Kidney (tissue), 22 donors: ENCODE measurements at places on chromosomes 3 and 15.

DNA sequence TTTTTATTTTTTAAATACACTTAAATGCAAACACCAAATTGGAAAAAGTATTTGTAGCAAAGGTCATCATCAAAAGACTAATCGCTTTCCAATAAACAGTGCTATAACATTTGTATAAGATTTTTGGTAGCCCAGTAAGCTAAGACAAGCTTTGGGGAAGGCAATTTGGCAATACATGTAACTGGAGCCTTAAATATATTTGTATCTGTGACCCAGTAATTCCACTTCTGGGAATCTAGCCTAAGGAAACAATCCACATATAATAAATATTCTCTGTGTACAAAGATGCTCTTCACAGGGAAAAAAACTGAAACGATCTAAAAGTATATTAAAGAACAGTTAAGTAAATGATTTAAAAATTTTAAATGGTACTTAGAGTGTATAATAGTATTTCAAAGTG, 65.5 kb upstream of the TJP1 start:
- no peak for DNase-seq

DNA sequence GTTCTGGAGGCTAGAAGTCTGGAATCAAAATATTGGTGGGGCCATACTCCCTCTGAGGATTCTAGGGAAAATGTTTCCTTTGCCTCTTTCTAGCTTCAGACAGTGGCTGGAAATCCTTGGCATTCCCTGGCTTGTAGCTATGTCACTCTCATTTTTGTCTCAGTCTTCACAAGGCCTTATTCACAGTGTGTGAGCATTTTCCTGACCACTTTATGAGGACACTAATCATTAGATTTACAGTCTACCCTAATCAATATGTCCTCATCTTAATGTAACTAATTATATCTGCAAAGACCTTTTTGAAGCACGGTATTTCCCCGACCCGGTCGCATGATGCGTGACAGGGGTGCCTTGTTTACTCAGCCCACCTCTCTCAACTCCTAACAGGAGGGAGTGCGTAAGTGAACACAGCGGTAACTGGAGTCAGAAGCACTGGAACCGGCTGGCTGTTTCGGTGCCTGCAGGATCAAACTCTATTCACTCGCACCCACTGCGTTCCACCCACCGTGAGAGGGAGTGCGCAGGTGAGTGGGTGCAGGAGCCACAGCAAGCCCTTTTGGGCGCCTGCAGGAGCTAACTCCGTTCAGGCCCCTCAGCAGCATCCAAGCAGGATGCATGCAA, 155.0 kb downstream of the EPHA3 start:
- peak; percentile 39 for DNase-seq

DNA sequence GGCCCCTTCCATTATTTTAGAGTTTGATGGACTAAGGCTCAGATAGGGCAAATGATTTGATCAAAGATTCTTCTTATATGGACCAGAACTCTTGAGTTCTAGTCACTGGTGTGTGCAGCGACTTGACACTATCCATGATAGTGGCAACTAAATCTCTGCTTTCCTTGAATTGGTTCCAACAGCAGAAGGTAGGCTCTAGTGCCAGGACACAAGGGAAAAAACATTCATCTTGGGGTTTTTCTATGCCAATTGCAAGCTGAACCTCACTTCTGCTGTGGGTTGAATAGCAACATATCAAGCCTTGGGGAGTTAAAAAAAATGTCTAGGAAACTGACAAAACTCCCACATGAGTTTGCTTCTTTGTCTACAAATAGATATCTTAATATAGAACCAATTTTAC, 35.1 kb downstream of the CTXND1 start:
- DNase-seq, result no peak

DNA sequence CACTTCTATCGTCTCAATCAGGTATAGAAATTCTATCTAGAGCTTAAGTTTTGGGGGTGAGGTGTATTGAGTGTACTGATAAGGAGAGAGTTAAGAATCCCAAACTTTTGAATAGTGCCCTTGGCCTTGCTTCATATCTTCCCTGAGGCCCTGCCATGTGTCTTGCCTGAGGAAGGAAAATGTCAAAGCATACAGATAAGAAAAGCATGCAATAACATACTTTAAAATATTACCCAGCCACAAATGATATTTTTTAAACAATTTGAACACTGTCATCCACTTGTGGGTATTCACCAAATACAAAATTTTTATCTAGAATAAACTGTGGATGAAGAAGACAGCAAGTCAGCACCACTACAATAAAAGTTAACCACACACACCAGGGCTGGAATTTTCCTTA, 631.0 kb upstream of the ALCAM start:
- DNase-seq, result no peak

GRCh38 chr15:41465822-41466421, 27.8 kb upstream of the ITPKA start:
- no peak for DNase-seq

- peak; percentile 64 for DNase-seq
Observed at GRCh38 chr3:123658852-123659206, 74.0 kb upstream of the HACD2 start.

DNA sequence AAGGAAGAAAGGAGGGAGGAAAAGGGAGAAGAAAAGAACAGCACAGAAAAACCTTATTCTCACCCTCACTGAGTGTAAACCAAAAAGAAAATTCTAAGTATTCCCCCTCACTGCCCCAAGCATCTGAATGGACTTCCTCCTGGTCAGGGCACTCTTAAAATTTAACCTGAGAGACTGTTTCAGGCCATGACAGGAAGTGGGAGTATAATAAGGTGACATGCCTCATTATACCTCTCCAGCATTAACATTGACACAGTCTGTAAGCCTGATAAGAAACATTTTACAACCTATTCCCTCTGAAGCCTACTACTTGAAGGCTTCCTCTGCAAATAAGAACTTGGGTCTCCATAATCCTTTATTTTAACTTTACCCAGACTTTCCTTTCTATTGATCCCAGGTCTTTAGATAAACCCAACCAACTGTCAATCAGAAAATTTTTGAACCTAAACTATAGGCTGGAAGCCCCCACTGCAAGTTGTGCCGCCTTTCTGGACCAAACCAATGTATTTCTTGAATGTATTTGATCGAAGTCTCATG, 41.7 kb downstream of the SLCO2A1 start:
- DNase-seq, result no peak

GRCh38 chr3:14532691-14533456, 7.3 kb downstream of the GRIP2 start:
- no peak for DNase-seq

GRCh38 chr15:72118017-72118978, at the start of the genes MYO9A and SENP8:
Gene MYO9A, minus strand, starts transcription at chr15:72118150. Its CDS starts 71,587 bp downstream, at chr15:72046563.
Gene SENP8, plus strand, starts transcription at chr15:72118403. Its CDS starts 21,221 bp downstream, at chr15:72139624.
- DNase-seq, result peak; percentile 99

DNA sequence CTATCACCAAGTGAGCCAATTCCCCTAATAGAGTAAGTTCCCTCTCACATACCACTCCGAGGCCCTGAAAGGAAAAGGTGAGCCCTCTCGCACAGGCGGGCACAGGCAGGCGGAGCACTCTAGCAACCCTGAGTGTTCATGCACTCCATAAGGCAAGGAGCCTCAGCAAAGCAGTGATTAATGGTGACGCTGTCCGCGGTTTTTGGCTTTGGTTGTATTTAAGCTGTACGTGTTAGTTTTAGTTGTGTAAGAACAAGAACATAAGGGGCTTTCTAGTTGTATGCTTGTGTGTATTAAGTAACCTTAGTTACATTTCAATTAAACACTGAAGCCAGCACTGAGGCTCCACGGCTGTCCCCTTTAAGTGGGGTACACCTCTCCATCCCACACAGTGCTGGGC, 33.1 kb downstream of the KLHL25 start:
- peak; percentile 33 for DNase-seq

DNA sequence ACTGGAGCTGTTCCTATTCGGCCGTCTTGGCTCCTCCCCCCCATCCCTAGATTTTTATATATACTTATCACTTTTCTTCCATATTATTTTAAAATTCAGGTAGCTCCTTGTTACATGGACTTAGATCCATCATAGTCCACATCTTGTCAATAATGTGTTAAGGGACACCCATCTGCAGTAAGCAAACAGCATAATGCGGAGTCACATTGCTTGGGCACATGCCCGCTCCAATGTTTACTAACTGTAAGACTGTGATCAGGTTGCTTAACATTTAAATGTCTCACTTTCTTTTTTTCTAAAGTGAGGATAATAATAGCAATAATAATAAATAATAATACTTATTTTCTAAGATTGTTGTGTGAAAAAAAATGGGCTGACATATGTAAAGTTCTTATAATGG, 303.2 kb upstream of the SOX14 start:
- DNase-seq, result no peak

- no peak for DNase-seq
Observed at GRCh38 chr3:65094723-65095122, 406.9 kb upstream of the ADAMTS9 start.

DNA sequence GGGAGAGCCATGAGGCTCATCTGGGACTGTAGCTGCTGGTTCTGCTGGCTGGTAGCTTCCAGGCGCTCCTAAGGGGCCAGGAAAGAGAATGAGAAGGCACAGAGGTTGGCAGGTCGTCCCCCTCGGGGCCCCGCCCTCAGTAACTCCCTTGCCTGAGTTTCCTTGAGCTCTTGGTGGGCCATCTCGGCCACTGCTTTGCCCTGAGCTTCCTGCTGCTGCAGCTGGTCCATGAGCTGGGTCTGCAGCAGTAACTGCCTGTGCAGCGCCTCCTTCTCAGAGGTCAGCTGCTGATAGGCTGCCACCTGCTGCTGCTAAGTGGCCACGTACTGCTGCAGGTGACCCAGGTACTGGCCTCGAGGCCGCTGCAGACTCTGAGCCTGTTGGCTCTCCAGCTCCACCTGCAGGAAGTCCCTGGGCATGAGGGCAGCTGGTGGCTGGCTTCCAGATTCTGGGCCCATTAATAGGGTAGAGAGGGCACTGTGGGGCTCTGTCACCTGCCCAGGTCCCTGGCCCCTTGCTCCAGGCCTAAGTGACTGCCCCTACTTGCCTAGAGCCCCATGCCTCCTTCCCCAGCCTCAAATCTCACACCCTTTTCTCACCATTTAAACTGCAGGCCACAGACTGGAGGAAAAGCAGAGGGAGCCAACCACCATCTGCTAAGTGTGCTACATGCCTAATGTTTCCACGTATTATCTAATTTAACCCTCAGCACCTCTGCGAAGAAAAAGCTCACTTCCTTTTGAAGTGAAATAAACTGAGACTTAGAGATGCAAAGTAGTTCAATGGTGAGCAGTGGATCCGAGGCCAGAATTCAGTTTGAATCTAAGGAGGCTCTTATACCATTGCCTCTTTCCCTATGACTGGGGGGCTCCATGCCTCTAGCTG, 10.8 kb upstream of the VPS33B start:
- peak; percentile 75 for DNase-seq

GRCh38 chr15:31279221-31280045, 47.2 kb upstream of the KLF13 start:
- DNase-seq, result no peak

- DNase-seq, result peak; percentile 27
Observed at GRCh38 chr15:99120050-99120777, 15.3 kb downstream of the SYNM start.

- no peak for DNase-seq
Observed at GRCh38 chr3:63685340-63685739, 32.9 kb downstream of the SNTN start.

GRCh38 chr3:150721285-150722130, 17.8 kb upstream of the ERICH6 start:
- peak; percentile 76 for DNase-seq

GRCh38 chr15:88242586-88243555, 13.7 kb downstream of the NTRK3 start:
- DNase-seq, result peak; percentile 53

GRCh38 chr3:142120707-142121106, 28.6 kb downstream of the TFDP2 start:
- DNase-seq, result no peak

DNA sequence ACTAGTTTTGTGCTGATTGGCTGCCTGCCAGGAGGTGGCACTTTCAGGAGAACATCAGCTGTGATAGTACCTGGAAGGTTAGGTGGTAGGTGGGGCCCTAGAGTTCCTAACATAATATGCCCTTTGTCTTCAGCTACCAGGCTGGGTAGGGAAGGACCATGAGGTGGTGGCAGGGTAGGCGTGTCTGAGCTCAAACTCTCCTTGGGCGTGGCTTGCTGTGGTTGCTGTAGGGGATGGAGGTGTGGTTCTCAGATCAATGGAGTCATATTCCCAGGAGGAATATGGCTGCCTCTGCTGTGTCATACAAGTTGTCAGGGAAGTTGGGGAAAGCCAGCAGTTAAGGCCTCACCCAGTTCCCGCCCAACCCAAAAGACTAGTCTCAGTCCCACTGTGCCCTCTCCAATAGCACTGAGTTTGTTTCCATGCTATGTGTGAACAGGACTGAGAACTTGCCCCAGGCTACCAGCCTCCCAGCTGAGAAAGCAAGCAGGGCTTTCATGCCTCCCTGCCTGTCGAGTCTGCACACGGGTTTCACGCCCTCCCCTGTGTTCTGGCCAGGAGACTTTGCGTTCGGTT, 107.7 kb downstream of the CHCHD4 start:
- no peak for DNase-seq

GRCh38 chr3:140186421-140186920, 251.5 kb downstream of the CLSTN2 start:
- peak; percentile 79 for DNase-seq

DNA sequence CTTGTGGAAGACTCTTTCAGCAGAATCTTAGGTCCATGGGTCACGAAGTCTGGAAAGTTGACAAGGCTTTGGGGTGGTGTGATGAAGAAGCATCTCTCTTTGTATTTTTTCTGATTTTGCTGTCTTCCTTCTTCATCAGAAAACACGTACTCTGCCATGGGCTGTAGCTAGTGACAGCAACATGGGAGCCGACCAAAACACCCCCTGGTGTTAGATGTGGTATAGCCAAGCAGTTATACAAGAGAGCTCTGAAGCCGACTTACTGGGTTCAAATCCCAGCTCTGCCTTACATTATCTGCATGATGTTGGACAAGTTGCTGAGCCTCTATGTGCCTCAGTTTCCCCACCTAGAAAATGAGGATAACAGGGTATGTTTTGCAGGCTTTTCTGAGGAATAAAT, 32.9 kb upstream of the LYZL4 start:
- DNase-seq, result no peak

DNA sequence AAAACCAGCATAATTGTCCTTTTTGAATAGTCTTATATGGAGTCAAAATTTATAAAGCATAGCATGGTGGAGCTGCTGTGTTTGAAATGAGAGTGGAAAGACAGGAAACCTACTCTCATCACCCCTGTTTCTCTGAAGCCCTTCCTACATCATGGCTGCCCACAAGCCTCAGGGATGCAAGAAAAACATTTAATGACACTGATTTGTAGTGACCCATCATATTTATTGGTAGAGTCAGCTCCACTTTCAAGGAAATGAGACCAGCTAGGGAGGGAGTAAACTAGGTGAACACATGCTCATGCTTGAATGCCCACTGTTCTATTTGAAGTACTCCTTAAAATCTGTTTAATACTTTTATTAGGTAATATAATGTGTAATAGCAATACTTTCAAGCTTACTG, 494.3 kb upstream of the KCNMB2 start:
- peak; percentile 31 for DNase-seq

- DNase-seq, result no peak
Observed at GRCh38 chr3:175940243-175940642, 1081.1 kb downstream of the NAALADL2 start.
